ENCODE measurements at places on chromosomes 7 and 10. TPM values are rescaled to one million over a fixed set of nuclear protein-coding genes. Genes with fewer than 3 reads are reported as not detected.

Gene CCDC172
- not detected for total RNA-seq

GRCh38 chr7:155198196-155198892 lies 99.3 kb upstream of the INSIG1 start:
- DNase-seq = no peak

DNA sequence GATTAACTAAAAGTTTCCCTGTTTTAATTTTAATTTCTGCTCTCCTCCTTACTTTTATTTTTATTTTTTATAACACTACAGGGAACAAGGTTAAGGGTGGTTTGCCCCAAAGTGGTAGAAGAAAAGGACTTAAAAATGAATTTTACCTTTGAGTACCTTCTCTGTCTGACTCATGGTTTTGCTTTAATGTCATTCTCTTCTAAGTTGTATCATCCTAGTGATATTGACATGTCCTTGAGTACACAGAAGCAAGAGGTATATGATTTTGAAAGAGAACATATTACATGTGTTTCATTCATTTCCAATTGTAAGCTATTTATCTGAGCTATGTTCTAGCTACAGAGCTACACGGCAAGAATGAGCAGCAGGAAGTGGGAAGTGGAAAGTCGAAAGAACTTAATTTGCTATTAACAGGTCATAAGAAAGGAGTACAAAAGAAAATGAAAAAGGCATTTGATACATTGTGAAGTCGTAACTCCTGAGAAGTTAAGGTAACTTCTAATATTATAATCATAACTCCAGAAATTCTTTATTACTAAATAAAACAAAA lies 112.5 kb downstream of the SEMA3A start:
- DNase-seq = no peak

DNA sequence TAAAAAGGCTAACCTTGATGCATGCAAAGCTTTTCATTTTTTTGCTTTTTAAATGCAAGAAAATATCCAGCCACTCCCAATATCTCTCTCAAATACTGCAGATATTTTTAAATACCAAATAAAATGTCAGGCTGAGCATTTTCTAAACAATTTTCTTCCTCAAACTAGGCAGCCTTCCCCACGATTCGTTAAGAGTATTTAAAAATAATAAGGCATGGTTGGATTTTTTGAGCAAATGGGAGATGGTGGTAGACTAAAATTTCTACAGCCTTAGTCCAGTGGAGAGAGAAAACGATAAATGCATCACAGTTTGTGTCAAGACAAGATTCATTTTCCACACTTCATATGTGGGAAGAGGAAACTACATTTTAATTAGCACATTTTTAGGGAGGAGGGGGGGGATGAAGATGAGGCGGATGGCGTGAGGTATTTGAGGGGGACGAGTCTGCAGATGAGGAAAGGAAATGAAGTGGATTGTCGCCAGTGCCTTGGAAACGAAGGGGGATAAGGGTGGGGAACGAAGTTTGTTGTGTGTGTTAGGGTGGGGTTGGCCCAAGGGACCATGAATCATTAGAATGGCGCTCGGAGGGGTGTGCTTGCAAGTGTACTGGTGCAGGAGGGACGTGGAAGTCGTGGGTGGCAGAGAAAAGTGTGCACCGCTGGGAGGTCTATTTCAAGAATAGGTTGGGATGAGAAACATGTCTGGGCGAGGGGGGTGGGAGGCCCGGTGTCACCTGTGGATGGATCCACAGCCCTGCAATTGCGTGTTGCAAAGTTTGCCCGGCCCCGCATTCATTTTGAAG lies 1.2 kb upstream of the ADD3 start:
- peak; percentile 81 for DNase-seq

GRCh38 chr10:4068629-4069028 lies 283.6 kb upstream of the KLF6 start:
- DNase-seq = no peak

- no peak for DNase-seq
Measured at GRCh38 chr7:51233374-51233773, 83.2 kb downstream of the COBL start.

- no peak for DNase-seq
Measured at GRCh38 chr10:121205625-121206024, 354.5 kb downstream of the WDR11 start.

Gene PNLIP
- 0.13 TPM for total RNA-seq

Gene MSS51
- 1.4 TPM for total RNA-seq

Gene MUC12
- 2.8 TPM for total RNA-seq

GRCh38 chr10:30383356-30383755 lies 34.3 kb upstream of the MTPAP start:
- DNase-seq = no peak

DNA sequence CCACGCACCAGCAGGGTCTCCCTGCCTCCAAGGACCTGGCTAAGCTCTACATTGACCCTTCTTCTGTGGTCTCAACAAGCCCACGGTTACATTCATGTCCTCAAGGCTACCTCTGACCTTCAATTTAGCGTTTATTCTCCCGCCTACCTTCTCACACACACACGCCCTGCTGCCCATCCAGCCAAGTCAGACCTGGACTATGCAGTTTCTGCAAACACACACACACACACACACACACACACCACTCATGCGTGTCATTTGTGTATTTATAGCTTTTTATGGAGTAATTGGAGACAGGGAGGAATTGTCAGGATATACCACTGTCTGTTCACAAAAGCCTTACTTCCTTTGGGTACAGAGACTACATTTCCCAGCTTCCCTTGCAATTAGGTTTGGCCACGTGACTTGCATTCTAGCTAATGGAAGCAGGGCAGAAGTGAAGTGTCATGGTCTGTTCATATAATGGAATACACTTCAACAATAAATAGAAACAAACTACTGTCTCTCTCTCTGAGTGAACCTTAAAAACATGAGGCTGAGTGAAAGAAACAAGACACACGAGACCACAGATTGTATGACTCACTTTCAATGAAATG lies 53.8 kb upstream of the CPXM2 start:
- DNase-seq = peak; percentile 48

Gene IFT22
- 44.5 TPM for total RNA-seq

DNA sequence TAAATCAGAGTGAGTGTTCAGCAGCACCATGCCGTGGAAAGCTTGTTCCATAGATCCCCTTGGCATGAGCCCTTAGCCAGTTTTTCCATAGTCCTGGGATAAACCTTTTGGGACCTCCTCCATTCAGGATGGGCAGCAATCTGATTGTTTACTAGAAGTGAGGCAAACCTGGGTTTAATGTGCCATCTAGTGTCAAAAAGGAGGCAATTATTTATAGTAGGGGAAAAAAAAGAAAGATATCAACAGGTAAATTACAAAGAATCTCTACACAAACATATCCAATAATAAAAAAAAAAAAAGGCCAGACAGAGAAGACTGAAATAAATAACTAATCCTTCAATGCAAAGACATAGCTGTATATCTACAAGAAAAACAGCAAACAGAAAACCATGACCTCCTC lies 229.0 kb upstream of the STK17A start:
- no peak for DNase-seq

DNA sequence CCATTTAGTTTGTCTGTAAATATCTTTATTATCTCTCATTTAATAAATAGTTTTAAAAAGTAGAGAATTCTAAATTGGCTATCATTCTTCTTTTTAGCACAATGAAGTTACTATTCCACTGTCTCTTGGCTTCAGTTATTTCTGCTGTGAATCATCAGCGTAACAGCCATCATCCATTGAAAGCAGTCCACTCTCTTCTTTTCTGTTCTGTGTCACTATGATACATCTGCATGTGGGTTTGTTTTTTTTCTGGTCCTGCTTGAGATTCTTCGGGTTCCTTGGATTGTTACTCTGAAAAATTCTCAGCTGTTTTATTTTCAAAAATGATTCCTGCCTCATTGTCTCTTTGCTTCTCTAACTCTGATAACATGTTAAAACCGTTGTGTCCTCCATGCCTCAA lies 52.5 kb downstream of the CSGALNACT2 start:
- peak; percentile 32 for DNase-seq

- DNase-seq = peak; percentile 31
Measured at GRCh38 chr10:73841526-73842285, 30.3 kb upstream of the NDST2 start.

- DNase-seq = no peak
Measured at GRCh38 chr7:22179442-22179879, 177.5 kb downstream of the RAPGEF5 start.

Gene MGAM2
- not detected for total RNA-seq

GRCh38 chr10:110759523-110759922 lies 112.2 kb upstream of the PDCD4 start:
- no peak for DNase-seq

Gene NSUN5
- total RNA-seq = 50.5 TPM

Gene MMP21
- not detected for total RNA-seq

Gene HOXA13
- total RNA-seq = 0.06 TPM

Gene FOXP2
- 0.71 TPM for total RNA-seq

Gene TMEM229A
- total RNA-seq = not detected

Gene AKR1C2
- total RNA-seq = 10.0 TPM

Gene CDK1
- total RNA-seq = 183 TPM

GRCh38 chr7:142319970-142320369 lies 62.1 kb upstream of the PRSS58 start:
- DNase-seq = no peak

Gene MBL2
- total RNA-seq = not detected

- DNase-seq = peak; percentile 8
Measured at GRCh38 chr7:45267262-45267661, 109.7 kb downstream of the RAMP3 start.

DNA sequence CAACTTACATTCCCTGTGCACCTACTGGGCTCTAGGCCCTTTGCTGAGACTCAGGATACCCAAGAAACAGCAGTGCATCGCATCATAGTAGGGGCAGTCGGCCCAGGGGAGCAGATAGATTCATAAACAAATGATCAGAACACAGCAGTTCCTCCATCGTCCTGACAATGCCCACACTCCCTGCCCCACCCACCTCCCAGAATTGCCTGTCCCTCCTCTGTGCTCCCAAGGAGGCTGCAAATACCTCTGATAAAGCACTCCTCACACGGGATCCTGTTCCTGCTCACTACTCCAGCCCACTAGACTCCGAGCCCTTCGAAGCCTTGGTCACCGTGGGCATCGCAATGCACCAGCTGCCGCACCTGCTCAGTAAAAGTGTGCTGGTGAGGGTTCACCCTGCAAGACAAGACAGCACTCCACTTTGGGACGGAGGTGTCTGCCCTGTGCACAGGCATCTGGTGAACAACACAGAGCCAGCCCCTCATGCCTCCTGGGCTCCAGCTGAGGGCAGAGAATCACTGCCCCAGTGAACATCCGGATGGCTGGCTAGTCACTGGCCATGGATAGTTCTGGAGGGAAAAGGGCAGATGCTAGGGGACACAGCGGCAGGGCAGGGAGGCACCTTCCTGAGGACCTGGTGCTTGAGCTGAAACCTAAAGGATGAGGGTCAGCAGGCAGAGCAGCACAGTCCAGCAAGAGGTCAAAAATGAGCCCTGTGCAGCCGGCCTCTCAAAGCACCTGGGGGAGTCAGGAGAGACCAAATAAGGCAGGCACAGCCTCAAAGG lies 60.7 kb downstream of the TNS3 start:
- DNase-seq = no peak

- no peak for DNase-seq
Measured at GRCh38 chr10:88805361-88805760, 2.8 kb downstream of the LIPM start.

Gene ADRA2A
- 0.34 TPM for total RNA-seq

DNA sequence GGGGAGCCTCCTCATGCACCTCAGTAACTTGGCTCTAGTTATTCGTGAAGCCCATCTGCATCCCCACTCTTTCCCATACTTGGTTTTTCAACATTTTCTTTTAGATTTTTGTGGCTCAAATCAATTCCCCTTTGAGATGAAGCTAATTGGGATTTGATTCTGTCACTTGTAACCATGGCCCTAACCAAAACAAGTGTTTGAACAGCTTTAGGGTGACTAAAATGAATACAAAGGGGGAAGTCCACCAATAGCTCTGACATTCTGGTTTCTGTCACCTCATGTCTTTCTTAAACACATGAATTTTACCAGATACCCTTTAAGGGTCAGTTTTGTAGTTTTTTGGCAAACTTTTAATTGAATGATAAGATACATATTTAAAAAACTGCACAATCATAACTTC lies 87.0 kb downstream of the PCGF5 start:
- no peak for DNase-seq

DNA sequence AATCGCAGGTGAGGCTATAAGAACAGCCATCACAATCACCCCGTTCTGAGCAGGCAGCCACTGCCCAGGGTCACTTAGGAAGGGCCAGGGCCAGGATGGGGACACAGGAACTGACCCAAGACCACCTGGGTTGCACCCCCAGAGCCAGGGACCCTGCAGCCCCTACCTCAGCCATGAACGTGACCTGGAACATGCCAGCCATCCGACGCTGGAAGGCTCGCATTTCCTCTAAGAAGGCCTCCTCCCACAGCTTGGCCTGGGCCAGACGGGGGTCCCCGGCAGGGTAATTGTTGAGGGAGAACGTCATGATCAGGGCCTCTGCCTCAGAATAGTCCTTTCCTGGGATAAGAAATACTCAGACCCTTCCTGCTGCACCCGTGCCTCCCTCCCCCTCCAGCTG lies 5.0 kb downstream of the NPC1L1 start:
- no peak for DNase-seq

DNA sequence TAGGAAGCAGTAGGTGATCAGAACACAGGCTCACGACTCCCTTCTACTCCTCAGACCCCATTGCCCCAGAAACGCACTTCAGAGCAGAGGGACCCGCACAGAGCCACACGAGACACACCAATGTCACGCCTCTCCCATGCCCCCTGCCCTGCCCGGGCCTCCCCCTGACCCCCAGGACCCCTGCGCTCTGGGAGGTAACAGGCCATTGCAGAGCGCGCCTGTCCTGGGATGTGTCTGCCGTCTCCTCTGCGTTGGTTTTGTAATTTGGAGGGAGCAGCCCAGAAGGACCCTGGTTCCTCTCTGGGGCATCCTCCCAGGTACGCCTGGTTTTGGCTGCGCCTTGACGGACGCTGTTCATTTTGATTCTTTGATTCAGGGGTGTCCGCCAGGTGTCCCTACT lies 85.4 kb downstream of the UNCX start:
- DNase-seq = no peak

Gene ENKUR
- total RNA-seq = not detected

DNA sequence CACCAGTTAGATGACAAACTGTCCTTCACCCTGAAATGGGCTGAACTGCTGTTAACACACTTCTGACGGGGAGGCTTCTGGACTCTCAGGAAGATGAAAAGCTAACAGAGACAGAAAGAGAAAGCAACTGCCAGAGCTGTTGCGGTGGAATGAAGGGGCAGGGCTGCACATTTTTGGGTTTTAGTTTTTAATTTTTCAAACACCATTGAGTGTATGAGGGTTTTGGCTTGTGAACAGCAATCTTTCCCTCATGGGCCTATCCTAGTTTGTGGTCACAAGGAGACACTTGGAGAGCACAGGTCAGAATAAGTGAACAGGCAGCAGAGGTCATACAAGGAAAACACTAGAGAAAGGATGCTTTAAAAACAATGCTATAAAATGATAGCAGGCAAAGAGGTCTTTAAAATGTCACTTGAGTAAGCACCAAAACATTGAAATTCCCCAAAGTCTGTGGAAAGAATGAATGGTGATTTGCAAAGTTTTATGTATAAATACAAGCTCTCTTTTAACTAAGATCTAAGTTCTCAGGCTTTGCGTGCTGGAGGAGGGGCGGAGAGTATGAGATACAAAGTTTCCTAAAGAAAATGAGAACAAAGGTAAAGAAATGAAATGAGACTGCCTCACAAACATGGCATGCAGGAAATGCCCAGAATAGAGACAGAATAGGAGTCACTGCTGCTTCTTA lies 101.4 kb upstream of the GLI3 start:
- no peak for DNase-seq

- DNase-seq = no peak
Measured at GRCh38 chr10:96352582-96352981, 6.2 kb downstream of the OPALIN start.

Gene PRPS1L1
- not detected for total RNA-seq
